Epithelial cell of umbilical artery (primary cell): ENCODE measurements at places on chromosomes 4 and X. TPM values are rescaled to one million over a fixed set of nuclear protein-coding genes. Genes with fewer than 3 reads are reported as not detected.

Gene ASB12
- total RNA-seq, result not detected in 2 replicates

Gene VCX
- total RNA-seq, result not detected in 2 replicates

Gene NWD2
- total RNA-seq, result not detected in 2 replicates

Gene BGN
- total RNA-seq, result 15.7 and 30.5 TPM in 2 replicates

Gene PRDM8
- 1.1 and 2.3 TPM in 2 replicates for total RNA-seq

Gene CABS1
- not detected in 2 replicates for total RNA-seq

Gene IL2
- not detected in 2 replicates for total RNA-seq

Gene NAP1L2
- 0.65 and 1.4 TPM in 2 replicates for total RNA-seq
